Bone marrow (tissue), 2 donors: ENCODE measurements at places on chromosomes 2 and 18.

- no peak for DNase-seq
Observed at GRCh38 chr2:121521359-121521758, 9.3 kb upstream of the RNU4ATAC start.

DNA sequence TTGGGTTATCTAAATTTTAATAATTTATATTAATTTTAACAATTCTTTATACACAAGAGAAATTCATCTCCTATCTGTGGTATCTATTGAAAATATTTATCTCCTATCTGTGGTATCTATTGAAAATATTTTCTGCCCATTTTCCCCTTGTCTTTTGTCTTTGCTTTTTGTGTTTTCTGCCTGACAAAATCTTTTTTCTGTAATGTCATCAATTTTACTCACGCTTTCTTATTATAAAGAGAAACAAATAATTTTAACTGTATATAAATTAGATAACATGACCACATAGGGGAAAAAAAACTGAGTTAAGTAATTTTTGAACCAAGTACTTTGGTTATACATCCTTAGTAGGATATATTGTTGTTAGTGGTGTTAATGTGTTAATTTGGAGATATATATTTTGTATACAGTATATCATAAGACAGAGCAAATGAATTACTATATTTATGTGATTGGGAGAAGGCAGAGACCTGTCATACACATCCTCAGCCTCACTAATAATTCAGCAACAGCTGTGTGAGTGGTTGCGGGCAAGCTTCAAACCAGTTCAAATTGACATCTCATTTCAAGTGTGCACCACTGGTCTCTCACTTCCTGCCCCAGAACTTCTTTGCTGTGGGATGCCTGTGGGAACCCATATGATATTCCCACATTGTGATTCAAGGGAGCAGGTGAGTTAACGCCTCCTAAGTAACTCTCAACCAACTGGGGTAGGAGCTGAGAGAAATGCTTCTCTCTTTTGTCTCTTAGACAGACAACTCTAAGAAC, 292.4 kb downstream of the SP3 start:
- DNase-seq: no peak

- DNase-seq: no peak
Observed at GRCh38 chr18:12839057-12839525, 44.9 kb downstream of the PTPN2 start.

DNA sequence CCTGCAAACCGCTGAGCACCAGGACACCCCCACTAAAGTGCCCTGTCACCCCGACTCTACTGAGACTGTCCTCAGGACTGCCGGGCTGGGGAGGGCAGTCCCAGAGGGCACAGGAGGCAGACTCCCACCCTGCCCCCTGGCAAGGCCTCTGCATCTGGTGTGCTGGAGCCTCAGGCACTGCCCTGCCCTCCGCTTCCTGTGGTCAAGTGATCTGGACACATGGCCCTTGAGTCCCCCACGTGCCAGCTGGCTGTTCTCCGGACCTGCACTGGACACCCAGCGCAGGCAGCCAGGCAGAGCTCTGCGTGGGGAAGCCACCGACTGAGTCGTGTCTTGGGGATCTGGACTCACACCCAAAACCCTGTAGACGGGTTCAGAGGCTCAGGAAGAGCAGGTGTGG, 217.7 kb downstream of the TWIST2 start:
- DNase-seq: no peak
